ENCODE measurements at places on chromosomes 6 and 20.

GRCh38 chr6:91961236-91961635, 1374.4 kb upstream of the MAP3K7 start:
- no peak for DNase-seq

- DNase-seq: no peak
Observed at GRCh38 chr20:23666189-23666588, 22.6 kb downstream of the CST4 start.

DNA sequence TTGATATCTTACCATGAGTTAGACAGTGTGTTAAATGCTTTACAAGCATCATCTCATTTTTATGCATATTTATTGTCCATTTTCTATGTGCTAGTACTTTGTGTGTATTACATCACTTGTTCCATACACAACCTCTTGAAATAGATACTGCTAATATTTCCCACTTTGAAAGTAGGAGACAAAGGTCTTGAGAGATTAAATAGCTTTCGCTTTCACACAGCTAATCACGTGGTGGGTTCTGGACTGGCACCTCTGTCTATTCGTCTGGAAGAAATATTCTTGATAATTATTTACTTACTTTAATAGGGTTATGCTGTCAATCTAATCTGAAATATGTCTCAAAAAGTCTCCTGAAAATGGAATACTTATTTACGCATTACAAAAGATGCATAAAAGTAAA, 30.2 kb downstream of the EPHA7 start:
- DNase-seq: no peak

DNA sequence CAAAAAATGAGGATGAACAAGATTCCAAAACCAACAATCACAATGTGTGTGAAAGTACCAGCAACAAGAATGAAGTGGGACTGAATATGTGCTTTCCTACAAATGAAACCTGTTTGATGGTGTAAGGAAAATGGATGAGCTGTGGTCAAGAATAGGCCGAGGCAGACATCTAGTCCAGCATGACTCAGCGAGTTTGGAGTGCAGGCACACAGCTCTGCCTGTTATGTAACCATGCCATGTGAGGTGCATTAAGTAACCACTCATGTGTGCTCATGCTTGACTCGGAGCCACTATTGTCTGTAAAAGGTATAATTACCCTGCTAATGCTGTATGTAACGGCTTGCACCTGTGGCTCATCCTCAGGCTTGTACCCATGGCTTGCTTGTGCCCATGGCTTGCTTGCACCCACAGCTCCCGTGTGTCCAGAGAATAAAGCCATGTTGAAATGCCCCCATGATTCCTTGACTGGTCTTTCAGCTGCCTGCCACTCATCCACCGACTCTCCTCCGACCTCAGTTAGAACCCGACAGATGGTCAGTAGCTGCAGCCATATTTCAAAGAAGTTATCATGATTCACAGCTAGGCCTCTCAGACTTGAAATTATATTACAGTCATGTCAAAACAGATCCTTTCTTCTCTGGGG, 98.7 kb downstream of the BACH2 start:
- no peak for DNase-seq

- no peak for DNase-seq
Observed at GRCh38 chr6:45706319-45706718, 309.3 kb downstream of the CLIC5 start.

DNA sequence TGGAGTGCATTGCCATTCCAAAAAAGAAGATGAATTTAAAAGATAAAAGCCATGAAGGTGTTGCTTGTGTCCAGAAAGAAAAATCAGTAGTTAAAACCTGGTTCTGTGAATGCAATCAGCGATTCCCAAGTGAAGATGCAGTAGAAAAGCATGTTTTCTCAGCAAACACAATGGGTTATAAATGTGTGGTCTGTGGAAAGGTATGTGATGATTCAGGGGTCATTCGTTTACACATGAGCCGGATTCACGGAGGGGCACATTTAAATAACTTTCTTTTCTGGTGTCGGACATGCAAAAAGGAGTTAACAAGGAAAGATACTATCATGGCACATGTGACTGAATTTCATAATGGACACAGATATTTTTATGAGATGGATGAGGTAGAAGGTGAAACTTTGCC, 24.7 kb upstream of the BAG2 start:
- no peak for DNase-seq

DNA sequence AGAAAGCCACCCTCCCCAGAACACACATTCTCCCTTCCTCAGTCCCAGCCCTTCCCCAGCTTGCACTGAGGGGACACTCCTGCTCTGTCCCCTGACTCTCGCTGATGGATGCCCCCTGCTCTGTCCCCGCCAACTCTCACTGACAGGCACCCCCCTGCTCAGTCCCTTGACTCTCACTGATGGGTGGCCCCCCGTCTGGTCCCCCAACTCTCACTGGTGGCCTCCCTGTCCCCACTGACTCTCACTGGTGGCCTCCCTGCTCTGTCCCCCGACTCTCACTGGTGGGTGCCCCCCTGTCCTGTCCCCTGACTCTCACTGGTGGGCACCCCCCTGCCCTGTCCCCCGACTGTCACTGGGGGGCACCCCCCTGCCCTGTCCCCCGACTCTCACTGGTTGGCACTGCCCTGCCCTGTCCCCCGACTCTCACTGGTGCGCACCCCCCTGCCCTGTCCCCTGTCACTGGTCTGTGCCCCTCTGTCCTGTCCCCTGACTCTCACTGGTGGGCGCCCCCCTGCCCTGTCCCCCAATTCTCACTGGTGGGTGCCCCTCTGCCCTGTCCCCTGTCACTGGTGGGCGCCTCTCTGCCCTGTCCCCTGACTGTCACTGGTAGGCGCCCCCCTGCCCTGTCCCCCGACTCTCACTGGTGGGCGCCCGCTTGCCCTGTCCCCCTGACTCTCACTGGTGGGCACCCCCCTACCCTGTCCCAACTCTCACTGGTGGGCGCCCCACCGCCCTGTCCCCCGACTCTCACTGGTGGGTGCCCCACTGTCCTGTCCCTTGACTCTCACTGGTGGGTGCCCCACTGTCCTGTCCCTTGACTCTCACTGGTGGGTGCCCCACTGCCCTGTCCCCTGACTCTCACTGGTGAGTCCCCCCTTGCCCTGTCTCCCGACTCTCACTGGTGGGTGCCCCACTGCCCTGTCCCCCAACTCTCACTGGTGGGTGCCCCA, 60.9 kb downstream of the GINS1 start:
- no peak for DNase-seq

DNA sequence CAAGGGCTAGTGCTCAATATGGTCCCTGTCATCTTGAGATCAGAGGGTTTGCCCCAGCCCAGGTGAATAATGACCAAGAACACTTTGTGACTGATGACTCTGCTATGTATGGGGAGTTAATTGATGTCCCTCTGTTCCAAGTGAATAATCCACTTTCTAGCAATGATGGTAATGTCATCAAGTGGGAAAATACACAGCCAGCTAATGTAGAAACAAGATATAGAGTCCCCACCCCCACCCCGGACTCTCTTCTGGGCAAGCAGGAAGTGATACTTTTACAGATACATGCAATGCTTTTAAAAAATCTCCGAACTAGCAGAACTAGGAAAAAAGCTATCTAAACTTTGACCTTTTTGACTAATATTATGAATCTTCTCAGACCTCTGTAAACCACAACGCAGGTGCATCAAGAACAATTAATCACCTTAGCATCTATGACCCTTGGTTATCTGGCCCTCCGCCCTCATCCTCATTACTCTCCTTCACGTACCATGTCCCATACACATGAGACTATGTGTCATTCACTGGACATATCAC, 30.5 kb downstream of the CNR1 start:
- DNase-seq: no peak
